ENCODE measurements at places on chromosomes 7 and 10.

DNA sequence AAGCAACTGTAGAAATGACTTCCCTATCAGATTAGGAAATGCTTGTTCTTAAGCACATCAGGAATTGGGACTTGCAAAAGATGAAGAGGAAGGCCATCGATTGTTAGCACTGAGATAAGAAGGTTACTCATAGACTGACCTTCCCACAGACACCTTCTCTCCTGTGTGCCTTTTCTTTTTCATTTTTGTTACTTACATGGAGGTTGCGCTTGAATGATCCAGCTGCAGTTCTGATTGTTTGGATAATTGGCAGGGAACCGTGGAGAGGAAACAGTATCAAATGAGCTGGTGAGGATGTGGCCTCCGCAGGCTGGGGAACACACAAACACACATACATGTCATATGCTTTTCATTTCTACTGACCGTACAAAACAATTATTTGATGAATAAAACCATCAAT lies 134.9 kb upstream of the RSU1 start:
- DNase-seq, result no peak

DNA sequence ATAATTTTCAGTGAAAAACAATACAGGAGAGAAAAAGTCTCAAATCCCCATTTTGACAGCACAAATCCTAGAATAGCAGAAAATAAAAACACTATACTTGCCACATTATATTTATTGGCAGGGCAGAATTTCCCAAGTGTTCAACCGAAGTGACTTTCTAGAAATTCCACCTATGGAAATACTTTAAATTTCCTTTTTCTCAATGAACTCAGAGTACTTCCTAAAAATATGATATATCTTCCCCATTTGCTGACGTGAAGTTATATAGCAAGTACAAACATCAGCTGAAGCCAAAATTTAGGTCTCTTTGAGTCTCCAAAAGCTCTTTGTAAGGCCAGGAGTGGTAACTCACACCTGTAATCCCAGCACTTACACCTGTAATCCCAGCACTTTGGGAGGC lies 83.3 kb downstream of the NT5C2 start:
- no peak for DNase-seq

GRCh38 chr10:115417585-115418265 lies 324.6 kb downstream of the ATRNL1 start:
- peak; percentile 52 for DNase-seq

DNA sequence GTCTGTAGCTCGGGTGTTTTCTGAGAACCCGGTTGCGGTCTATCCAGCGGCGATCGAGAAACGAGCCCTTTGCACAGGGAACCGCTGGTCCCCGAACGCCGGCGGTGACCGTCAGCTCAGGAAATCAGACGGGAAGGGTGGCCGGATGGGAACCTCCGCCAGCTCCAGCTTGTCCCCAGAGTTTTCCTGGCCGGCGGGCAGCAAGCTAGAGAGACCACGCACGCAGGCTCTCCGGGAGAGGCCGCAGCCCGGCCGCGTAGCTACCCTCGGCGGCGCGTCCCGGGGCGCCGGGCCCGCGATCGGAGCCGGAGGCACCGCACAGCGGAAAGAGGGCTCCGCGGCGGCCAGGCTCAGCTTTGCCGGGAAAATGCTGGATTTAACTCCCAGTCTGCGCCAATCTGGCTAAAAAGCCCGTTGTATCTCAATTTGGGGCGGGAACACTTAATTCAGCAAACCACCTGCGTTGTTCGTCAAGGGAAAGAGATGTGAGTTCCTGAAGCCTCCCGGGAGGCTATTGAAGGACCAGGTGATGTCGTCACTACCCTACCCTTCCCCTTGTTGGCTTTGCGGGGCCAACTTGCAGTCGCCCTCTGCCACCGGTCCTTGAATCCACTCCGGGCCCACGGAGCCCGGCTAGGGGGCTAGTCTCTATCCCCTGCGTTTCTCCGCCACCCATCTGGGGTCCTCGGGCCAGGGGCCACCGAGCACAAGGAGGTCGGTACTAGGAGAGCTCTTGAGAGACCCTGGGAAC lies 859 bp upstream of the CH25H start:
- DNase-seq, result peak; percentile 9

GRCh38 chr7:149873074-149873969 lies at the start of gene ATP6V0E2:
Gene ATP6V0E2, plus strand, starts transcription at chr7:149873969. Its CDS starts 97 bp downstream, at chr7:149874066.
- peak; percentile 98 for DNase-seq

GRCh38 chr10:130463104-130463875 lies 327.1 kb downstream of the GLRX3 start:
- no peak for DNase-seq

- DNase-seq, result no peak
Measured at GRCh38 chr10:92894081-92894655, 45.8 kb downstream of the EXOC6 start.

DNA sequence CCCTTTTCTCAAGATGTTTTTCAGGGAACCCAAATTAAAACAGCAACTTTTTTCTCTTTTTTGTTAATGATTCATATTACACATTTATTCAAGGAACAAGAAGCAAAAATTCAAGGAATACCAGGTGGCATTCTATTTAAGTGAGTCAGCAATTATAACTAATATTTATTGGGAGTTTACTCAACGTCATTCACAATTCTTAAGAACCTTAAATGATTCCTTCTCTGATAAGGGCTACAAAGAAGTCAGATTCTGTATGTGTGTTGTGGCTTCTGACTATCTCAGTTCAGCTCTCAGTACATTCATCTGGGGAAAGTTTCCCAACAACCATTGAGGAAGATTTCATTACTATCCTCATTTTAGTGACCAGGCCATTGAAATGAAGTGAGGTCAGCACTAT lies 470.7 kb upstream of the AKR1E2 start:
- DNase-seq, result no peak

All from NCI-H82 (cell line).